ENCODE measurements at places on chromosomes 5 and 9.

DNA sequence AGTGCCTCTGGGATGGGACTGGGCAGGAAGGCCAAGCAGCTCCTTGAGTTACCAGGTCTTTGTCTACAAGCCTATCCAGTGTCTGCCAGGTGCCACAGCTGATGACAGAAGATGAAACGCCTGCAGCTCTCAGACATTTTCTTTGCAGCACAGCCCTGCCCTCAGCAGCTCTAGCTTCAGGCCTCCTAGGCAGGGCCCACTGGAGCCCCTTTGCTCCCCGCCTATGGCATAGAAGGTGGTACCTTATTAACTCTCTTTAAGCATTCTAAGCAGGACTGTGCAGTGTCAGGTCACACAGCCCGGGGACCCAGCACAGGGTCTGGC, 1.3 kb upstream of the SKP1 start:
- DNase-seq = no peak

GRCh38 chr9:89658931-89659330, 54.1 kb downstream of the GADD45G start:
- no peak for DNase-seq

DNA sequence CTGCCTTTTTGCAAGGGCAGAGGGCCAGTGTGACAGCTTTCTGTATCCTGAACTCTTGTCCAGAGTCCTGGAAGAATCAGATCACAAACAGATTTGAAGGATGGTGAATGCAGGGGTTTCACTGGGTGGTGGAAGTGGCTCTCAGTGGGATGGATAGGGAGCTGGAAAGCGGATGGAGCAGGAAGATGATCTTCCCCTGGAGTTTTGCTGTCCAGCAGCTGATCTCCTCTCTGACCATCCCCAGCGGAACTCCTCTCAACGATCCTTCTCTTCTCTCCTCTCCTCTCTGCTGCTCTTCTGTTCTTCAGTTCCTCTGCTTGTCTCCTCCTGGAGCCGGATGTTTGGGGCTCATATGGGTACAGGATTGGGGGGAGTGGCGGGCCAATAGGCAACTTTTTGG, 108.3 kb upstream of the HMHB1 start:
- no peak for DNase-seq

GRCh38 chr5:10490927-10491672, 49.4 kb downstream of the ROPN1L start:
- DNase-seq = no peak

GRCh38 chr5:122907276-122907675, 61.9 kb downstream of the SNX24 start:
- DNase-seq = peak; percentile 4

- no peak for DNase-seq
These were observed 15.2 kb downstream of the LIFR start for GRCh38 chr5:38541174-38541725.

GRCh38 chr9:92911511-92912475, 34.0 kb upstream of the ZNF484 start:
- no peak for DNase-seq

DNA sequence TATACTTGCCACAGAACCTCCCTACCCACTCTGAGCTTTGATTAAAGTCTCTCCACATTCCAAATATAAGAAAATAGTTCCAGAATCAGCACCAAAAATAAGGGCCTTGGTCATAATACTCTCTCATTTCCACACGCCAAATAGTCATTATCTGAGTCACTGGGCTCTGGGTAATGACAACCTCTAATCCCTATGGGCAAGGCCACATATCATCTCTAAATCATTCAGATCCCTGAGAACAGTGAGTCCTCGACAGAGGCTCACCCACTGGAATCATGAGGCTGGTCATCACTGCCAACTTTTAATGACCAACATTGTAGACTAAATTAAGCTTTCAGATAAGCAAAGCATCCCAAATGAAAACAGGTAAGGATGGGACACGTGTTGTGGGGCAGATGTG, 28.1 kb downstream of the FAM114A2 start:
- no peak for DNase-seq

DNA sequence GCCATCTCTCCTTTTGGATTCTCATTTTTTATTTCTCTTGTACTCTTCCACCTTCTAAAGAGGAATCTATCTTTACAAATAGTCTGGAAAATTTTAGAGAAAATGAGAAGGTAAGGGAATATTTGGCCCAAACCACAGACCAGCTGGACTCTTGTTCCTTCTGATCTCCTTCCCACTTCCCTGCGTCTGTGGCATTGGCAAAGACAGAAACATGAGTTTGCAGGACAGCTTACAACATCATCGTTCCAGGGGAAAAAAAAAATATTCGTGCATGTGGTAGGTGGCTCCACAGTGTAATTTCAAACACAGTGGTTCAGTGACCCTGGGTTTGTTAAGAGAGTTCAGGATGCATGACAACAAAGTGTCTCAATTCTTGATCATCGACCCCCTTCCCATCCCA, 755.0 kb downstream of the DNAH5 start:
- DNase-seq = no peak

DNA sequence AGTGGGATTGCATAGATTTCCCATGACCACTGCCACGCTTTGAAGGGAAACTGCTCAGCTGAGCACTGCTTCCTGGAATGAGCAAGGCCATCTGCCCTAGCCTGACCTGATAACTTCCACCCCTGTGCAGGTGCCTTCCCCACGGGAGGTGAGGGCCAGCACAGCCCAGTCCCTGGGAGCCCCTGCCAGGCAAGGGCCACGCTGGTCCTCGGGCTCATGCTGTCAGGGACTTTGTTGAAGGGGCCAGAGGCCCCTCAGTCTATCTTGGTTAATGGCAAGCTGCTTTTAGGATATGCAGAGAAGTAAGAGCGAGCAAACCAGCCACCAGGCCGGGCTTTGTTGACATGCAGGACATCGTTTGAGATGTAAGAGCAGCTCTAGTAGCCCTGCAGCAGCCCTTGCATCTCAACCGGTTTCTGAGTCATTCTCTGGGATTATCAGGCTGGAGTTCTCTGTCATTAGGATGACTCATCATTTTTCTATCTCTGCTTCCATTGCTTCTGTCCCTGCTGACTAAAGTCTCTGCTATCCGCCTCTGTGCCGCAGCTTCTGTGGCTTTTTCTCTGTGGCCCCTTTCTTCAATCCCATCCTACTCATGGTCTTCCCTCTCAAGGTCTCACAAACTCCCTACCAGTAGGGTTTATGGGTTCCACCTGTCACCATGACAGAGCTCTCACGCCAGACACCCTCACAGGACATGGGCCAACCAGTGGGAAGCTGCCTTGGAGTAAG, 30.6 kb upstream of the IQGAP2 start:
- peak; percentile 78 for DNase-seq

DNA sequence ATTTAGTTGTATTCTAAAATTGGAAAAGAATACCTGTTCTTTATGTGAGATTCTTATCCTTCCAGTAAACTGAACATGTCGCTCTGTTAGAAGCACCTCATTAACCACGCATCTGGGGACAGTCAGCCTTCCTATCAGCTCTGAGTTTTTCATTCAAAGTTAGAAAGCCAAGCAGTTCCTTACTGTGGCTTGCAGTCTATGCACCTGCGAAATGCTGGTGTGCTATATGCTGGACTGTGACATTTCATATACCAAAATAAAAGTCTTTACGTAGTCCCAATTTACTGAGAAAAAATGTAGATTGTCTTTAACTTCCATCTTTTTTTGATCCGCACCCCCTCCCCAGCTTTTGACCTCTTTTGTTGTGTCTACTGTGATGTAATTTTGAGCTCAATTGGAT, 4.3 kb downstream of the ANP32B start:
- DNase-seq = no peak

DNA sequence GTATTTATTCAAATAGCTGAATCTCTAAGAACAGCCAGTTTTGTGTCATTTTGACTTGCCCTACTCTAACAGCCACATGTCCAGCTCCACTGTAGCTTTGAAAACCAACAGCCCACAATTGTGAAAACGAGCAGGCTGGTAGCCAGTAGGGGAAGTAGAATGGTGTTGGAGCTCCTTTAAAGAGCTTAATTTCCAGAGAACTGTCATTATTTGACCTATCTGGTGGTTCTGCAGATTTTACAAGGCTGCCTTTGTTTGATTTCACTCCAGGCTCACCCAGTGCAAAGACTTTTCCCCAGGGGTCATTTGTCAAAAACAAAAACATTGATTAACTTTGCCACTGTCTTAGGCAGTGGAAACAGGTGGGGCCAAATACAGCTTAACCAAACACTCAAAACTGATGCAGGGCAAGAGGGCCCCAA, 3.2 kb upstream of the PJA2 start:
- DNase-seq = no peak

DNA sequence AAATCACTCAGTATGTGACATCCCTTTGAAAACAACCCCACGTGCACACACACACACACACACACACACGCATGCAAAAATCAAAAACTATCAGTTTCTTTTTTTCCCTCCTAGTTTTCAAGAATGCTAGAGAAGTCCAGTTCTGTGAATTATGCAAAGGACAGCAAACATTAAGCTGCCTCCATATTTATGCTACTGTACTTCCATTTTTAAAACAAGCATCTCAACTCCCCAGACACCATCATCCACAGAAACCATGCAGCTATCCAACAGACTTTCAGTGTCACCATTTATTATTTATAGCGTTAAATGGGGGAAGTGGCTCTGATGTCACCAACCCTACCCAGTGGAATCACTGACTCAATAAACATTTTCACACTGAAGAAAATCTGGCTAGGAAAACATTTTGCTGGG, 1.6 kb downstream of the FBXW11 start:
- DNase-seq = no peak

DNA sequence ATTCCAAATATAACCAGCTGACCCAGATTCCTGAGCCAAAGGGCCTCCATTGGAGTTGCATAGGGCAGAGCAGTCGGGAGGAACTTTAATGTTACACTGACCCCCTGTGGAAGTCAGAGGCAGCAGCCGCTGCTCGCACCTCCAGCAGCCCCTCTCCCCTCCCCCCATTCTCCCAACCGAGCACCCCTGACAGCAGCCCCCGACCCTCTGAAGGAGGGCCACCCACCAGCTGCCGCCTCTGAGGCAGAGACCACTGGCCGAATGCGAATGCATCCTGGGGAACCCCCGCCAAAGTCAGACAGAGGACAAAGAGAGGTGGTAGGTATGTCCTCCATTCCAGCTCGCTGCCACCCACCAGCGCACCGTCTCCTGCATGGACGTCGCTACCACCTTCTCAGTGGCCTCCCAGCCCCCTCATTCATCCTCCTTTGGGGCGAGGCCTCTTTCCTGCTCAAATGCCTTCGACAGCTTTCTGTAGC, 231.0 kb downstream of the CDK5RAP2 start:
- DNase-seq = no peak

- DNase-seq = peak; percentile 51
These were observed 278.6 kb downstream of the SPOCK1 start for GRCh38 chr5:137220523-137220927.

DNA sequence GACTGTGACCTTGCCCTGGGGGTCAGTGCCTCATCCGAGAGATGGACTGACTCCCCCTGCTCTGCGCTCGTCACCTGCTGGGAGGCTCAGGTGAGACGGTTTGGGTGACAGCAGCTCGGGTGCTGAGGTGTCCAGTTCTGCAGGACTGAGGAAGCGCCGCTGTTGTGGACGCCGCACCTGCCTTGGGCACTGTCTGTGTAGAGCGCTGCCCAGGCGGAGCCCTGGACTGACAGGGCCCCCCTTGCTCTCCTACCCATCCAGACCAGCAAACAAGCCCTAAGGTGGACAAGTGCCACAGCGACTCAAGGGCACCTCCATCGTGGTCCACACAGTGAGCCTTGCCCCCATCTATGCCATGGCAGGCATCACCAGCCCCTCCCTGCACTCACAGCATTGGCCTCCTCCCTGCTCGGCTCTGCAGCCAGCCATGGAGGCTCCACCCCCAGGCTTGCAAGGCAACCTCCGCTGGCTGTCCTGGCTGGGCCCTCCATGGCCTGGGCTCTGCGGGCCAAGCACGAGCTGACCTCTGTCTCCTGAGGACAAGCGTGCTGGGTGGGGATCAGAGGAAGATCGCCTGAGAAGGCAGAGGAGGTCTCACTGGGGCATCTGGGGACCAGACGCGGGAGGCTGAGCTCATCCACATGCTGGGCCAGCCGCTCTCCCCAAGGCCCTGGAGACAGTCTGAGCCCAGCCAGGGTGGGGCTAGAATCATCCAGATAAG, 87.1 kb upstream of the COL5A1 start:
- DNase-seq = no peak

- DNase-seq = no peak
These were observed 199.9 kb upstream of the CDKN2B start for GRCh38 chr9:22208846-22209585.

DNA sequence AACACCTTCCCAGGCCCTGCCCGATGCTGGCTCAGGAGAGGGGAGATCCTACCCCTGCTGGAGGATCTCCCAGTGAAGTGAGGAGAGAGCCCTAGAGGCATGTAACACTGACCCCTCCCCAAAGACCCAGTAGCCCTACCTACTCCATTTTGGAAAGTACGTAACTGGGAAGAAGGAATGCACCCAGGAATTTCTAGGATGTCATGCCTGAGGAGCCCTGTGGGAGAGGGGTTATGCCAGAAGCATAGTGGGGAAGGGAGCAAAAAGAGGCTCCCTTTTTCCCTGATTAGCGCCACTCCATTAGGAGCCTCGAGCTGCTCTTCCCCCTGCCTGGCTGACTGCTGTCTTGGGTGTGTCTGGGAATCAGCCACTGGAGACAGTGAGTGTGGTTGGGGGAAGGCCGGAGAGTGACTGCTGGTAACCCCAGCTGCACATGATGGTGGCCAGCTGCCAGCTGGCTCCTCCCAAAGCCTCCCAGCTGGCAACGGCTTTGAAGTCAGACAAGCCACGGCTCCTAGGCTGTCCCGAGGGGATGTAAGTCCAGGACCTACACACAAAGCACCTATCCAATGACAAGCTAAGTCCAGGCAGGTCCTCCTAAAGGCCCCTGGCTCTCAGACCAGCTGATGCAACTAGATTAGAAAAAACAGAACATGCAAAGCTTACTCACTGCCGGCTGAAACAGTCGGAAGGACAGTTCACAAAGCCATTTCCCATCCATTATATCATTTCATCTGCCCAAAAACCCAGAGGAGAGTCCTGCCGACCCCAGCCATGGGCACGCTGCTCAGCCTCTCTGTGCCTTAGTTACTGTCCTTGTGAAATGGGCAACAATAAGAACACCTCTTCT, 136.5 kb upstream of the ABCA1 start:
- DNase-seq = peak; percentile 92

DNA sequence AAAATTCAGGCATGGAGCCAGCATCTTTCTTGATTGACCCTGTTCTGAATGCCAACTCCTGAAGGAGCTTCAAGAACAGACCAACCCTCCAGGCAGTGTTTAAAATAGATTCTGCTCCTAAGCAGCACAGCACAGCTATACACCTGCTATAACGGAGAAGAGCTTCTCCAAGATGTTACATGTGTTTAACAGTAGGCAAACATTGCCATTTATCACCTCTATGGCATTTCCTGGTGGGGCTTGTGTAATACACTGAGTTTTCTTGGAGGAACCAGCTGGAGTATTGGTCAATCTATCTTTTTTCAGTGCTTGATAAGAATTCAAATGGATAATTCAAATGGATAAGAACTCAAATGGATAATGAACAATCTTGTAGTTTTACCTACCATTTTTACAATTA, 615.1 kb downstream of the CDH12 start:
- no peak for DNase-seq
